ENCODE measurements at places on chromosomes 4 and X.
A peak's percentile ranks its signal among the peaks of the same experiment; 100 is the strongest.

DNA sequence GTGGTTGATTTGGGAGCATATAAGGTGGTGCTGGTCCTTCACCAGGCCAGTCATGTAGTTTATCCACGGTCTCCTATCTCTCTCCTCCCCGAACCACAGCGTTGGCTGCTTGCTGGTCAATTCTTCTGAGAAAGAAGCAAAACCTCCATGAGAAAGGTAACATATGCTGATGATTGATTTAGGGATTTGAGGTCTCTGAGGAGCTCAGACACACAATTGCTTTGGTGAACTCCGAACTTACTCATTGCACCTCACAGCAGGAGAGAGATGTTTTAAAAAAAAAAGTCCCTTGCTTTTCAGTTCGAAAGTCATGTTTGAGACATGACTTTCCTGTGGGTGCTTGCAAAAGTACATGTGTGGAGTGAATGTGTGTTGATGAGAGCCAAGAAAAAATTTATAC is 100.2 kb downstream of the TSPAN7 start:
- DNase-seq = no peak

GRCh38 chrX:78375894-78376293 is 48.5 kb upstream of the CYSLTR1 start:
- peak; percentile 47 for DNase-seq

DNA sequence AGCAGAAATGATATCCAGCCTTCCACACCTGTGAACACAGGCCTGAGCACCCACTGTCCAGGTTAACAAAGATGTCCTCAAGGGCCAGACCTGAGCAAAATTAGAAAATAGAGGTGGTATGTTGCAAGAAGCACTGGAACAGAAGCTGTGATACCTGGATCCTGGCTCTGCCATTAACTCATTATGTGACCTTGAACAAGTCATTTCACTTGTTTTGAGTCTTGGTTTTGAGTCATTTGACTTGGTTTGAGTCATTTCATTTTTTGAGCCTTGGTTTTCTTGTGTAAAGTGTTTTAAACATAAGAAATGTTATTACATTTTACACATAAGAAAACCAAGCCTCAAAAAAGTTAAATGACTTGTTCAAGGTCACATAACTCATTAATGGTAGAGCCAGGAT is 2.9 kb upstream of the NWD2 start:
- DNase-seq = no peak

- DNase-seq = no peak
These were observed 48.0 kb downstream of the MAGEA9 start for GRCh38 chrX:149829751-149830191.

GRCh38 chr4:31007858-31008257 is 287.7 kb downstream of the PCDH7 start:
- no peak for DNase-seq

DNA sequence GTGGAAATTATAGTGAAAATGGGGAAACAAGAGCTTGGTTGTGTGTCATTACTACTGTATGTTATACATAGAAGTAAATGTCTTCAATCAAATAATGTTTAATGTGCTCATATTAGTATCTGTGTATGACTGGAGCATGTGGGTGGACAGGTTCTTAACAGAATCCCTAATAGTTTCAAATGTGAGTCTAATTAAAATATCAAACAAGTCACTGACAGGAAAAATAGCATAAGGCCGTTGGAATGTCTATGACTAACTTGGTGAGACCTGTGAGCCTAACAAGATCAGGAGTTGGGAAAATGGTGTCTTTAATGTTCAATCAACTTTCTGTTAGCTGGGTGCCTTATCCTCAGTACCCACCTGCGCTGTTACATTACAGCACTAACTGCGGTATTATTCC is 6.2 kb upstream of the CXCL3 start:
- no peak for DNase-seq

All from thymus (tissue), 14 donors.